ENCODE measurements at places on chromosomes 12 and 14.

GRCh38 chr12:15575671-15576541 lies 213.3 kb downstream of the EPS8 start:
- no peak for DNase-seq

DNA sequence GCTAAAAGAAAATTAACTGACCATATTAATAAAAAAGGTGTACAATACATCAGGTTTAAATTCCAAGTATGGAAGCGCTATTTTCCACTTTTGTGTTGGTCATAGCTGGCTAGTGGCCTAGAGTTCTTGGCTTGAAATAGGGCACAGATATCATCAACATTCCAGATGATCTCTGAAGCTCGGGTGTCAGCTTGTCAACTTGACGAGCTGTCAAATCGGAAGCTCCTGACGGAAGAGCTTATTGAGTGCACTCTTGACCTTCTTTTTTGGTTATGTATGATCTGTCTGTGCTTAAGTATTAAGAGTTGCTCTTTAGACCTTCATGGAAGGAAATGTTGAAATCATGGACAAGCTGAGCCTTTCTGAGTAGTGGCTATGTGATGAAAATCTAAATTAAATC lies 177.9 kb downstream of the APAF1 start:
- DNase-seq, result no peak

- no peak for DNase-seq
These were observed 49.2 kb upstream of the PPP1R12A start for GRCh38 chr12:79983986-79984620.

GRCh38 chr14:51563560-51563959 lies 88.2 kb upstream of the FRMD6 start:
- no peak for DNase-seq

DNA sequence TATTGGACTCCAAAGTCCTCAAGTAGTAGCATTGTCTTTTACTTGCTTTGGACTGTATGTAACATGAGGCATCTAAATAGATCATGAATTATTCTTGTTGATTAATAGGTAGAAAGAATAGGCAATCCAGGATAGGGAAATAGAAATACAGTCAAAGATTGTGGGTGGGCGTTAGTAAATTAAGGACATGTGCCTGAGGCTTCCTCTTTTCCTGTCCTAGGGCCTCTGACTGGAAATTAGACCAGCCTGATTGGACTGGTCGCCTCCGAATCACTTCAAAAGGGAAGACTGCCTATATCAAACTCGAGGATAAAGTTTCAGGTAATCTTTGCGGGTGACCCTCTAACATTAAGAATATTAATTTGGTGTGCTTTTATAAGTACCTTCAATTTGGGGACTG lies 7.6 kb downstream of the NECAP1 start:
- no peak for DNase-seq

- no peak for DNase-seq
These were observed 60.3 kb downstream of the NUAK1 start for GRCh38 chr12:106078358-106079010.

DNA sequence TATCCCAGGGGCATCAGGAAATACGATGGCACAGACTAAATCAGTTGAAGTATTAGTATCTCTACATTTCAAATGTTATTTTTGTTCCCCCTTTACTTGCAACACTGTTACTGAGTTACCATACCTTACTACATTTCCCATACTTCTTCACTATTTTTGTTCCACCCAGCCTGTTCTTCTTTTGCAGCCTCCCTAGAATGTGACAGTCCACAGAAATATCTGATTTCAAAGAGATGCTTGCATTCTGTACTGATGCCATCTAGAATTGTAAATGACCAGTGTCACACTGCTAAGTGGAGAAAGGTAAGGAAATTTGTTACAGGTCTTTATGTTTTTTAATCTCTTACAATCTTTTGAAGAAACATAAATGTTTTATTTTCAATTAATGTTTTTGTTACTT lies 279.9 kb downstream of the CCER1 start:
- no peak for DNase-seq

- DNase-seq, result no peak
These were observed 21.1 kb downstream of the AVPR1A start for GRCh38 chr12:63129927-63130326.

GRCh38 chr14:77681196-77682157 lies 26.3 kb downstream of the ALKBH1 start:
- DNase-seq, result no peak

GRCh38 chr12:123752046-123752445 lies 10.1 kb upstream of the DNAH10 start:
- DNase-seq, result no peak

DNA sequence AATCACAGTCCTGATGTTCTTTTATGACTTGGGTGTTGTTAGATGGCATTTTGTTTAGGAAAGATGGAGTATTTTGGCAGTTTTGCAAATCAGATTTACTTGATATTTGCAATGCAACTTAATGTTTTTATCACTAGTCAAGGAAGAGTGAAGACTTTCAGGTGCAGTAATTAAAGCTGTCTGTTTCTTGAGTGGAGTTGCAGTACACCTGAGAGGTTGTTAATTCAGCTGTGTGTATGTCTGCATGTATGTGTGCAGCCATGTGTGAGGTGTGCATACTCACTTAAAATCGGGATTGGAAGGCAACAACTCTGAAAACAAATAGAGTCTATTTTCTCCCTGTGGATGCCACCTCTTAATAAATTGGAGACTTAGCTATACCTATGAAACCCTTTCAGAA lies 94.5 kb downstream of the RMST start:
- DNase-seq, result no peak

DNA sequence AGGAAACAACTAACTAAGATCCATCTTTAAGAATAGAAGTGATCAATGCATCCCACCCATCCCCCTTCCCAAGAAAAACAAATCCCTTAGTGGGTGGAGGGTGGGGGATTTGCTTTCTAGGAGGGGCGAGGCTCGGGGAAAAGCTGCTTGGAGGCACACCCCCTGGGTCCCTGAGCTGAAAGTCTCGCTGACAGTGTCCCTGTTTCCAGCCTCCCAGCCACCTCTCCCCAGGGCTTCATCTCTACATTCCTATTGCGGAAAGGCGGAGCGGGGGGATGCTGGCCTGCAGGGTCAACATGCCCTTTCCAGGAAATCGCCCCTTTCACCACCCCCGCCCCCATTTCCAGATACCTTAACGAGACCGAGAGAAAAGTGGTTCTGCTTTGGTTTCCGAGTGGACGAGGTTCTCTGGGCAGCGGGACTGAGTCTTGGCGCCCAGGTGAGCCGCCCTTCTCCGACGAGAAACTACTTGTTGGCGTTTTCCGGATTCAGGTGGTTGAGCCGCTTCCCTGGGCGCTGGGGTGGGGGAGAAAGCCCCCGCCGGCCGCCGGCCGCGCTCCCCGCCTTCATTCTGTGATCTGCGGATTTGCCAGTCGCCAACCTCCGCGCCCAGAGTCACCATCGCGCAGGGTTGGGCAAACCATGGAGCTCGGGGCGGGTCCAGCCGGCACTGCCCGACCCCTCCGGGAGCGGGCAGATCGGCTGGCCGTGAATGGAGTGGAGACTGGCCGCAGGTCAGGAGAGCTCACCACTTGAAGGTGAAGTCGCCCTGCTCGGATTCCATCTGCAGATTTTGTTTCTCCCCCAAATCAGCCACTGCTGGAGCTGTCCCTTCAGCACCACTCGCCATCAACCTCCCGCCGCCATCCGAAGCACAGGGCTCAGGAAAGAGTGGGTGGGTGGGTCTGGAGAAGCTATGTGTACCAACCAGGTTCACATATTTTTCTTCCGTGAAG lies 505 bp downstream of the KCNC2 start:
- peak; percentile 7 for DNase-seq

- no peak for DNase-seq
These were observed 2.9 kb downstream of the RAD52 start for GRCh38 chr12:946631-947030.

DNA sequence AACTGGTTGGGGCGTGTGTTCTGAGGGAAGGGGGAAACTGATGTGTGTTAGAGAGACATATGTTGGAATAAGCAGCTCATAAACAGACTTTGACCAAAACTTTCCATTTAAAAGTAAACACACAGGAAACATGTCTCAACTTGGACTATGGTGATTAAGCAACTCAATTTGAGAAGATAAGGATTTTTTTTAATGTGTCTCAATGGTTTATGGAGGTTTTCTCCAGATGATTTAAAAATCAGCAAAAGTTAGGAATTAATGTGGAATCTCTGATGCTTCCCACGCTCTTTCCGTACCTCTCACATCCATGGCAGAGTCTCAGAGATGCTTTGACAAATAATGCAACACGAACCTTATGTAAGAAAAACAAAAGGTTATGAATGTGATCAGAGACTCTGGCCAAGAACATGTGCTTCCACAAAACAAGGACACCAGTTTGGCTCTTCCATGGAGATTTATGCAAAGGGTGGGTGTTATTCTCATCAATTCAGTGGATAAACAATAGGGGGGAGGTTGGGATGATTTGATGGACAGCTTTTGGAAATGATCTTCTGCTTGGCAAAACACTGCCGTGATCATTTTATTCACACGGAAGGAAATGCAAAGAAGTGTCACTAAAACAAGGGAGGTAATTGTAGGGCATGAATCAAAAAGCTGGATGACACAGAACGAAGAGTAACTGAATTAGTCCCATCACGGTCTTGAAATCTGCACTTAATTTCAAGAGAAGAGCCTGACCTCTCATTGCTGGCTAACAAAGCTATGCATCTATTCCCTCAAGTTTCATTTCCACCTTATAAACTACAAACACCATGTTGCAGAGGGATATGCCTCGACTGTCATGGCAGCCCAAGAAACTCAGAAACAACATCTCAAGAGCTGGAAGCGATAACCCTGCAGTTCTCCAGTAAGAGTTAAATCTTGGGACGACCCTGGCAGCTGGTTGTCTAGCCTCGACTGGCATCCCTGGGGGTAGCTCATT lies 76.5 kb downstream of the FOXN3 start:
- no peak for DNase-seq

- DNase-seq, result no peak
These were observed 180.3 kb downstream of the IPO8 start for GRCh38 chr12:30515351-30515750.

DNA sequence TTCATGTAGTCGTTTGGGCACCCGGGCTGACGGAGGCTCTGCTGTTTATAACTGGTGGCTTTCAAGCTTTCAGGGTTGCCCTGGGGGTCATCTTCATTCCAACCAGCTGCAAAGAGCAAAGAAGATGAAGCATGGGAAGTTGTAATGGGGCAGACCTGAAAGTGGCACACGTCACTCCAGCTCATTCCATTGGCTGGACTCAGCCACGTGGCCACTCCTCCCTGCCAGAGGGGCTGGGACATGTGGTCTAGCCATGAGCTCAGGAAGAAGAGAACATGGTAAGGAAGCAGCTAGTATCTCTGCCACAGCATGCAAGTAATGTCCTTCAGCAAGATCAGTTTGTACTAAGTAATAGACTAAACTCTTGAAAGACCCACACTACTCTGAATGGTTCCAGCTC lies 51.7 kb upstream of the FERMT2 start:
- no peak for DNase-seq

DNA sequence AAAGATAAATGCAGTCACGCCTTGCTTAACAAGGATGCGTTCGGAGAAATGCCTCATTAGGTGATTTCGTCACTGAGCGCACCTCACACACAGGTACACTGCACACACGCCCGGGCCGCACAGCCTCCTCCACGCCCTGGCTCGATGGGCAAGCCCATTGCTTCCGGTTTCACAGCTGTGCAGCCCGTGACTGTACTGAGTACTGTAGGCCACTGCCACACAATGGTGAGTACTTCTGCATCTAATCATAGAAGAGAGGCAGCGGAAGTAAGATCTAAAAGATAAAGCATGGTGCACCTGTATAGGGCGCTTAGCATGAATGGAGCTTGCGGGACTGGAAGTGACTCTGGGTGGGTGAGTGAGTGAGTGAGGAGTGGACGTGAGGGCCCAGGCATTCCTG lies 4.3 kb downstream of the RIMBP2 start:
- DNase-seq, result no peak

DNA sequence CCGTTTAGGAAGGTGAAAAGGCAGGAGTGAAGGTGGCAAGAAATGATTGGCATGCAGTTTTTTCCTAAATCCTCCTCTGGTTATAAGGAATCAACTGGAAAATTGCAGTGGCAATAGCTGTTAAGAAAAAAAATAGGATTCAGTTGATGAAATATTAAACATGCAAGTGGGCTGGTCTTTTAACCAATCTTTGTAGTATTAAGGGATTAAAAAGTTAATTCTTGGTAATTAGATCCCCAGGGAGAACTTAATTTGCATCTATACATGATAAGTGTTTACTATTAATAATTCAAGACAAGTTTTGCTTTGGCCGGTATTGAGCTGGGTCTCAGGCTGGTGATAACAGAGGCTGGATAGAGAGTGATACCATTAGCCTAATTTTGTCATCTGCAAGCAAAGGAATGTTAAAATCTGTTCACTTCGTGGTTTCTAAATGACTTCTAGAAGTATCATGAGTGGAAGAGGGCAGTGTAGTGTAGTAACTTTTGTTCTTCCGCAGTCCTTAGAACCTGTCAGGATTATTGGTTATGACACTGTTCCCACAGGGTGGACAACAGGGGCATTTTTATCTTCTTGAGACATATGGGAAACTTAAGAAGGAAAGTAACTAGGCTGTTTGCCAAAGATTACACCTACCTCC lies 118.5 kb downstream of the PRKCH start:
- no peak for DNase-seq

- DNase-seq, result no peak
These were observed 31.4 kb upstream of the SNAPC1 start for GRCh38 chr14:61730756-61731373.

GRCh38 chr14:69827560-69827959 lies 30.5 kb upstream of the SLC10A1 start:
- DNase-seq, result peak; percentile 2

DNA sequence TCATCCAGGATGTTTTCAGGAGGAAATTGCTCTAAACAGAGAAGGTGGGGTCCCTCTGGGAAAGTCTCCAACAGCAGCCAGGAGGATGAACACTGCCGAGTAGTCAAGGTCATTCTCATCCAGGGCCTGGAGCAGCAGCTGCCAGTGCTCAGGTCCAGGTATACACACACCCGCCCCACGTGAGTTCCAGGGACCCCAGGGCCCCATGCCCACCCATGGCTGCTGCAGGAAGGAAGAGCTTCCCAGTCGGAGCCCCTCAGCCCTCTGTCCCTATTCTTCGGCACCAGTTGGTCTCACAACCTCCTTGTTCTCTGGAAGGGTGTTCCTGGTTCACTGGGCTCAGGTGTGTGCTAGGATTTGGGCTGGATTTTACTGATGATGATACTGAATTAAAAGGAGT lies 72.7 kb downstream of the ACTN1 start:
- no peak for DNase-seq

- no peak for DNase-seq
These were observed 115.4 kb upstream of the PPFIA2 start for GRCh38 chr12:81874586-81874985.

- no peak for DNase-seq
These were observed 177.8 kb downstream of the KIF26A start for GRCh38 chr14:104316121-104316722.

GRCh38 chr12:16474801-16475200 lies 127.4 kb downstream of the MGST1 start:
- no peak for DNase-seq

GRCh38 chr14:104265918-104266630 lies 127.7 kb downstream of the KIF26A start:
- DNase-seq, result no peak

GRCh38 chr14:36091096-36091495 lies 85.4 kb downstream of the PTCSC3 start:
- no peak for DNase-seq
